GF-D8 (cell line): ENCODE measurements at places on chromosomes 6 and 20.

- DNase-seq: no peak
Observed at GRCh38 chr20:58579069-58579818, 64.0 kb upstream of the APCDD1L start.

GRCh38 chr6:43922426-43923375 is 152.7 kb downstream of the VEGFA start:
- DNase-seq: no peak

DNA sequence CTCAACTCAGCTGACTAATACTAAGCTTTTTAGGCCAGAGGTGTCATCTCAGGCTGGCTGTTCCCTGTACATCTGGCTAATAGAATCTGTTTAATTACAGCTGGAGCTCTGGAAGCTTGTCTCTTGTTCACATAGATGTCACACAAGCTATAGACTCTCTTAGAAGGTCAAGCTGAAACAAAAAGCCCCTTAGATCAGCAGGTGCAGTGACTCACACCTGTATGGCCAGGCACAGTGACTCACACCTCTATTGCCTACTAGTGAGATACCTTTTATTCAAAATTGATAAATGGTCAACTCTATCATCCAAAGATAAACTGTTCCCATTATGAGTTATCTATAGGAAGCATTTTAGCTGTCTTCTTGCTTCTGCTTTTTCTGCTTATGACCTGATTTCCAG is 29.9 kb upstream of the MTHFD1L start:
- DNase-seq: no peak

- DNase-seq: no peak
Observed at GRCh38 chr20:38680500-38681306, 43.6 kb upstream of the SLC32A1 start.

- no peak for DNase-seq
Observed at GRCh38 chr6:7451326-7451725, 61.7 kb downstream of the RIOK1 start.

GRCh38 chr6:113944701-113945100 is 26.2 kb downstream of the HDAC2 start:
- no peak for DNase-seq

- no peak for DNase-seq
Observed at GRCh38 chr6:128446497-128446896, 73.9 kb downstream of the PTPRK start.

GRCh38 chr6:2594868-2595267 is 155.9 kb downstream of the MYLK4 start:
- DNase-seq: no peak
